ENCODE measurements at places on chromosomes 13 and 19. TPM values are rescaled to one million over a fixed set of nuclear protein-coding genes. Genes with fewer than 3 reads are reported as not detected.

Gene ZNF790
- total RNA-seq, result 6.4 TPM

Gene TMC4
- total RNA-seq, result not detected

- no peak for DNase-seq
Observed at GRCh38 chr19:2288818-2289713, 7.1 kb upstream of the PEAK3 start.

GRCh38 chr19:1172353-1173158 is 1.5 kb downstream of the SBNO2 start:
- no peak for DNase-seq

Measured in CD8-positive, alpha-beta memory T cell (primary cell).